ENCODE measurements at places on chromosomes 4 and X. TPM values are rescaled to one million over a fixed set of nuclear protein-coding genes. Genes with fewer than 3 reads are reported as not detected.

Gene GABRQ
- total RNA-seq = not detected

Gene SFRP2
- not detected for total RNA-seq

Gene MAGEB6B
- not detected for total RNA-seq

Gene FGFR3
- 0.30 TPM for total RNA-seq

DNA sequence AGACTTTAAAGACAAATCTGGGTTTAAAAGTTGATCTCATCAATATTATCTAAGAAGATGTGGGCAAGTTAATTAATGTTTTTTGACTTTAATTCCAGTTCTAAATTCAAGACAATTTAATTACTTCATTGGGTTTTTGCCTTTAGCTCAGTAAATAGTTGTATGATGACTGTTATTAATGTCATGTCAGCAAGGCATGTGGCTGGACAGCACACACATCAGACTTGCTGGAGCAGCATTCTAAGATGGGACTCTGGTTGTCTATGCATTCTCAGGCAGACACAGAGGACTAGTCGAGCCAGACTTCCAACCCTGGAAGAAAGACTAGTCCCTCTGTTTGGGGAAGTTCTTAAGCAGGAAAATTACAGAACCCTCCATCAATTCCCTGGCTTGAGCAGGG lies 180.7 kb upstream of the GK2 start:
- DNase-seq = no peak

GRCh38 chr4:47160095-47160494 lies 128.7 kb downstream of the GABRB1 start:
- no peak for DNase-seq

DNA sequence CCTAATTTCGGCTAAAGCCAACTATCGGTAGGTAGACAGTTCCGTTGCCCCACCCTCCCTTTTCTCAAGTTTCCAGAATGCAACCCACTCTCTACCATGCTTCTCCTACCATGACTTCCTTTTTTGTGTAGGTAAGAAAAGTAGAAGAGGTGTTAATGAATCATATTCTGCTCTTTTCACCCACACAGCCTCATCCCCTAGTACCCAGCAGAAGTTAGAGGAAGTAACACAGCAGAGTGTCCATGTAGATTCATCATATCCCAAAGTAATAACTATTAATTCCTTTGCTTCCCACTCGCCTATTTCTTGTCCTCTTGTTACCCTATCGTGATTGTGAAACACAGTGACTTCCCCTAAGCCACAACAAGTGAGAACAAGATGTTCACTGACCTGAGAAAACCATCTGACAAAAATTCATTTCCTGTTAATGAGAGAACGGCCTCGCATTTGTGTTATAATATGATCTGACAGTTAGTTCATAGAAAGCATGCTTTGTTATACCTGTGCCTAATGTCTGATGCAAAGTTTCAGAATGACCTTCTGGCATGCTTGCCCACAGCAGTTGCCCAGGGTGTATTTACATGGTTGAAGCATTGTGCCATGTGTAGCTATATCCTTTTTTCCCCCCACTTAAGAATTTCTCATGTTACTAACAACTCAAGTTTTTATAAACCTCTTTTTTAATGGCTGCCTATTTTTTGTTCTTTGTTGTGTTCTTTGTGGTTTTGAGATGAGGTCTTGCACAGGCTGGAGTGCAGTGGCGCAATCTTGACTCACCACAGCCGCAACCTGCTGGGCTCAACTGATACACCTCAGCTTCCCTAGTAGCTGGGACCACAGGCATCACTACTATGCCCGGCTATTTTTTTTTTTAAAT lies 185.6 kb downstream of the RAP1GDS1 start:
- peak; percentile 87 for DNase-seq

DNA sequence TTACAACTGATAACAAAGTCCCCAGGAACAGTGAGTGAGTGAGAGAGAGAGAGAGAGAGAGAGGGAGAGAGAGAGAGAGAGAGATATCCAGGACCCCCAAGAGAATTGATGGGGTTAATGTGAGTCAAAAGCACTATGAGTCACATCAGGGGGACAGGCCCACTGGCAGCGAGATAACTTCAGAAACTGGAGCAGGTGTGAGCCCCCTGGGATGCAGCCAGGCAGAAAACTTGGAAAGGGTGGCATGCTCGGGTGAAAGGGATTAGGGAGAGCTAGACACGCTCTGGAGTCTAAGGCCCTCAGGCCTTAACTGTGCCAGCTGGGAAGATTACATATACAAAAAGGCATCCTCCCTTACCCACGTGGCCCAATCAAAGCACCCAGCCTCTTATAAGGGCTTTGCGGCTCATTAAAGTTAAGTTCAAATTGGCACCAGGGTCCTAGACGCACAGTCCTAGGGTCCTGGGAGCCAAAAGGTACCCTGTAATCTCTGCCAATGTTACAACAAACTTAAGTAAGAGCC lies 841 bp downstream of the ACOT9 start:
- peak; percentile 76 for DNase-seq

DNA sequence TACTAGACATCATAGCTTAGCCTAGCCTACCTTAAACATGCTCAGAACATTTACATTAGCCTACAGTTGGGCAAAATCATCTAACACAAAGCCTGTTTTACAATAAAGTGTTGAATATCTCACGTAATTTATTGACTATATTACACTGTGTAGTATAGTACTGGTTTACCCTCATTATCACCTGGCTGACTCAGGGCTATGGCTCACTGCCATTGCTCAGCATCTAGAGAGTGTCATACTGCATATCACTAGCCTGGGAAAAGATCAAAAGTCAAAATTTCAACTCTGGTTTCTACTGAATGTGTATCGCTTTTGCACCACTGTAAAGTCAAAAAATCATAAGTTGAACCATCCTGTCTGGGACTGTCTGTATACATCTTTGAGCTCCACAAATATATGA lies 78.6 kb downstream of the CEP44 start:
- no peak for DNase-seq

DNA sequence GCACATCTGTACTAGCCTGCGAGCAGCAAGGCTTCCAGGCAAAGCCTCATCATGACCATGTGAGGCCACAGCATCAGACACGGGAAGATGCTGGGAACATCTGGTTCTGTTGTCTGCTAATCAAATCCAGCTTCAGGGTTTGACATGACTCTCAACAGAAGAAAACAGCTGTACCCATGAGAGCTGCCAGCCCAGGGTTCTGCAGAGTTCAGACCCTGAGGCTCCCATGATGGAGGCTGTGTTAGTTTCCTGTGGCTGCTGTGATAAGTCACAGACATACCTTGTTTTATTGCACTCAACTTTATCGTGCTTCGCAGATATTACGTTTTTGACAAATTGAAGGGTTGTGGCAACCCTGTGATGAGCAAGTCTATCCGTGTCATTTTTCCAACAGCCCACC lies 37.5 kb downstream of the JAKMIP1 start:
- no peak for DNase-seq
